H4 (cell line): ENCODE measurements at places on chromosomes 3 and 15. TPM values are rescaled to one million over a fixed set of nuclear protein-coding genes. Genes with fewer than 3 reads are reported as not detected.

Gene SLC12A1
- total RNA-seq = not detected in 2 replicates

DNA sequence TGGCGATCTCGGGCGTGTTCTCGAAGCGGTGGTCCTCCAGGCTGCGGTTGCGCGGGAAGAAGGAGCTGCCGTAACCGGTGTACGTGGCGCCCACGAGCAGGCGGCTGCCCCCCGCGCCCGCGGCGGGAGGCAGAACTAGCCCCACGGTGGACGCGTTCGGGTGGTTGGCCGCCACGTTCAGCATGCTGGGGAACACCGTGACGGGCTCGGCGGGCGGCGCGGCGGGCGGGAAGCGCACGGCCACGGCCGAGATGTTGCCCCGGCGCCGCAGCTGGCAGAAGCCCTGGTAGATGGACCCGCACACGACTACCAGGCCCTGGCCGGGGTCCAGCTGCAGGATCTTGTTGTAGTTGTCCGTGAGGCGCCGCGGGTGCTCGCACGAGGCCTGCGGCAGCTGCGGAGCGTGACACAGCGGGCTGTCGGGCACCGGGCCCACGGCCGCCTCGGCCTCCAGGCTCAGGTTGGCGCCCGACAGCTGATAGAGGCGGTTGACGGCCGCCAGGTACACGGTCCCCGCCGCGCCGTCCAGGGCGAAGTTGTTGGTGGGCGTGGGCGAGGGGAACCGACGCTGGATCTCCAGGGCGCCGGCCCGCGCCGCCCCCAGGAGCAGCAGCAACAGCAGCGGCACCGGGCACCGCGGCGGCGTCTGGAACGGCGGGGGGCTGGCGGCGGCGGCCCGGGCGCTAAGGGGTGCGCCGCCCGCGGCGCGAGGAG lies 397 bp downstream of the PLXND1 start:
- DNase-seq = no peak

Gene STAB1
- total RNA-seq = not detected in 2 replicates

Gene GRK7
- not detected in 2 replicates for total RNA-seq

Gene FSD2
- total RNA-seq = not detected in 2 replicates

GRCh38 chr15:40280260-40281056 lies 2.4 kb downstream of the ANKRD63 start:
- DNase-seq = no peak

Gene IGF2BP2
- 17.7 and 23.7 TPM in 2 replicates for total RNA-seq

- DNase-seq = no peak
Measured at GRCh38 chr3:128419311-128419710, 47.4 kb downstream of the DNAJB8 start.

DNA sequence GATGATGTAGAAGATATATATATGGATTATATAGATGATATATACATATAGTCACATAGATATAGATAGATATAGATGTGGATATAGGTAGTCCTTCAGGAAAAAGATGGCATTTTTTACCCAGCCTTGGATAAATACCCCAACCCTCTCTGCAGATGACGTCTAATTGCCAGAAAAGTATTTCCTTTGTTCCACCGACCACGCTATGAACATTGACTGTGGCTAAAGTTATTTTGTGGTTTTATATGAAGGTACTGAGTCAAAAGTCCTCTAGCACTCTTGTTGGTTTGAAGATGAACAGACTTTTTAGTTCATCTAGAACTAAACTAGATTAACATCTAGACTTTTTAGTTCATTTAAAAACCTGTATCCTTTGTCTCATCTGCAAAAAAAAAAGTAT lies 207.7 kb downstream of the PLOD2 start:
- DNase-seq = no peak
